ENCODE measurements at places on chromosomes 11 and 22.
A peak's percentile ranks its signal among the peaks of the same experiment; 100 is the strongest.

DNA sequence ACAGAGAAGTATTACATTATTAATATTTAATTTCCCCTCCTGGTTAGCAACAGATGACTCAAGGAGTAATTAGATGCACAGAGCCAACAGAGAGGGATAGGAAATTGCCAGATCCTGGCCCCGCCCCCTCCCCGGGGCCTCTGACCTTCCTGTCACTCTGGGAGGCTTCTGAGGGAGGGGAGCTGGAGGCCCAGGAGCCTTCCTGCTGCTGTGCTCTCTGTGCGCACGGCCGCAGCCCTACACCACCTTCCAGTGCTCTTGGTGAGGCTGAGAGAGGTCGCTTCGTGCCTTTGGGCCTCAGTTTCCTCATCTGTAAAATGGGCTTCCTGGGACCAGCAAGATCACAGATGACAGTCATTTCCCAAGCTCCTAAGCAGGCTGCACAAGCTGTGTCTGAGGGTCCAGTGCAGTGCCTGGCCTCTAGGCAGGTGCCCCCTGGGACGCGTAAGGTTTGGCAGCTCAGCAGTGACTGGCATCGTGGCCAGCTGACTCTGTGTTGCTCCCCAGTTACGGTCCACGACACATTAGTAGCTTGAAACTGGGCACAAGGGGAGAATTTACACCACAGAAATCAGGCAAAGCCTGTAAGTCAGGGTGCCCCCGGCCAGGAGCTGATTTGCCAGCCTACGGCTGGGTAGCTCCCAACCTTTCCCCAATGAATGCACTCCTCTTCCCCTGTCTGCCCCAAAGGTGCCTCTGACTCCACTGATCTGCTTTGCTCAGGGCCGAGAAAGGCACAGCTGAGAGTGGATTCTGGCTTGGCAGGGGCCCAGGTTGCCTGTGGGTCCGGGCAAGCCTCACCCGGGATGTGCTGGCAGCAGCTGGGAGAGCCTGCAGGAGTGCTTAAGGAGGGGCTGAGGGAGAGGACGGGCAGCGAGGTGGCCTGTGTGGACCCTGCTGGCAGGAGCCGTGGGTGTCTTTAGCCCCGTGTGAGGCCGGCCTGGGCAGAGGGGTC is 2.3 kb downstream of the ADORA2A start:
- peak; percentile 37 for ATAC-seq

DNA sequence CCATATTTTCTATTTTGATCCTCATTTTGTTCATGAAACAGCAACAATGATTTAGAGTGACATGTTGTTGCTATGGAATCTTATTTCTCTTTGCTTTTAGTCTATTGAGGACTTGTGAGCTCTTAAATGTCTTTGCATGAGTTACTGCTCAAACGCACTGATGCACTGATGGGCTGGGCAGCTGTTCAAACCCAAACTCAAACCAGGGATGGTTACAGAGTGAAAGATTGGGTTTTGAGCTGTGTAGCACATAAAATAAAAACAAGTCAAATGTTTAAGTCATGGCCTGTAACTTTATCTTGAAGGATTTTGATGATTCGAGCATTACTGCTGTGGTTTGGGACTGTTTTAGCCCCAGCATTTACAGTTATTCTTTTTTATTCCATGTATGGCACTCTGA is 20.1 kb upstream of the NCAM1 start:
- ATAC-seq = no peak

- peak; percentile 60 for ATAC-seq
Observed at GRCh38 chr22:38412435-38413084, 42.4 kb downstream of the KCNJ4 start.

DNA sequence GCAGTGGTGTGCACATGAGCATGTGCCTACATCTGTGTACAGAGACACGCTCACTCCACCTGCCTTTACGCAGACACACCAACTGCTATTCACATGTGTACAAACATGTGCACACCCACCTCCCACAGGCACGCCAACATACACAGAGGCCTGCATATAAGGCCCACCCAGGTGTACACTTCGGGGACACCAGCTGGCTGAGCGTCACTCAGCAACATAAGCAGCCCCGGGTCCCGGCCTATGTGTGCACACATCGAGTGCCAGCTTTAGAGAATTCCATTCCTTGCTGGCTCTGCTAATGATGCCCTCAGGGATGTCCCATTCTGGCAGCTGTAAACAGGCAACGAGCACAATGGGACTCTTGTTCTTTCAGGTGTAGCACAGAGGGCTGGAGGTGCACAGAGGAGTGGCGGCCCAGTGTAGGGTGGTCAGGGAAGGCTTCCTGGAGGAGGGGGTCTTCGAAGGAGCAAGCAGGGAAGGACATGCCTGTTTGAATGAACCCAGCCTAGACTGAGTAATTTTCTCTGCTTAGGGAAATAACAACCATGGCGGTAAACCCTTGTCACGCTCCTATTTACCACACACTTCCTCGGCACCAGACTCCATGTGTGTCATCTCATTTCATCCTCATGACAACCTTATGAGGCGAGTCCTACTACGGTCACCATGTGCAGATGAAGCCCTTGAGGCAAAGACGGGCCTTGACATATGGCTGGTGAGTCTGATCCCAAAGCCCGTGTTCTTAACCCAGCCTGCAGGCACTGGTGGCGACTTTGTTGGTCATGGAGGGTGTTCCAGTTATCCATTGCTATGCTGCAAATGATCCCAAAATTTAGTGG is 35.1 kb downstream of the RPL3 start:
- ATAC-seq = no peak

DNA sequence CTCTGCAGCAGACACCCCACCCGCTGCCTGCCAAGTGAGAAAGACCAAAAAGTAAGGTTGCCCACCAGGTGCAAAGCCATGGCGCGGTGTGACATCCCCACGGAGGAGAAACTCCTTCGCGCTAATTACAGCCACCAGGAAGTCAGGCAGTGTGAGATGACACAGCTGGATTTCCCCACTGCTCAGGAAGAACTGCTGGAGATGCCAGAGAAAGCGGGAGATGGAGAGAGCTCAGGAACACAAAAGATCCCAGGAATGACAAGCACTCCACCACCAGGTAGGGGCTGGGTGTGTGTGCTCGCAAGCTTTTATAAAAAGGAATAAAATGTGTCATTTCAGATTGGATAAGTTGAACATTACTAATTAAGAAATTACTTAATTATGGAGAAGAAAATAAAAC is 292.7 kb downstream of the OPCML start:
- ATAC-seq = no peak

DNA sequence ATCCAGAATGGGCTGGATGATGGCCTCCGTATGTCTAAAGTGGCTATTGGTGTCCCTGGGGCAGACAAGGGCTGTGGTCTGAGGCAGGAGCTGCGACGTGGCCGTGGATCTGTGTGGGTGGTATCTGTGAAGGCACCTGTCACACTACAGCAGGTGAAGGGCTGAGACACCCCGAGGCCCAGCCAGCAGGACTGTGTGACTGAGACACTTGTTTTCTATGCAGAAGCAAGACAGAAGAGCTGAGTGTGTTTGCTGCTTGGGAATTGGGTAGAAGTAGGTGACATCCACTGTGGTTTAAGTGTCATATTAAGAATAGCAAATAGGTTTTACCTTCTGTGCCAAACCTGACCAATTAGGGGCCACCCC is 35.0 kb downstream of the AMPD3 start:
- peak; percentile 3 for ATAC-seq

DNA sequence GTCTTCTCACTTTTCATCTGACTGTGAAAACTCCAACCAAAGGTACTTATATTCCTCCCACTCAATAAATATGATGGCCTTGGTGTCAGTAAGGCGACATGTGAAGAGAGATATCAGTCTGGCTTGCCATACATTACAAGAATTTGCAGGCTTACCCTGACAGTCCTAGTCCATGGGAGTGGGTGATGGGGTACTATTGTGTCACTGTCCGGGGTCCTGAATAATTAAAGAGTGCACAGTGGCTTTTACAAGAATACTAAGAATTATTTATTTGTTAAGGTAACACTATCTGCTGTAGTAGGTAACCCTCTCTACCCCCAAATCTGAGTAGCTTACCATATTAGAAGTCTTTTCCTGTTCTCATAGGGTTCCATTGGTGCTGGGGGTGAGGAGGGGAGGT is 23.1 kb upstream of the IZUMO1R start:
- ATAC-seq = no peak

- ATAC-seq = no peak
Observed at GRCh38 chr22:45376703-45377102, 36.7 kb downstream of the SMC1B start.

DNA sequence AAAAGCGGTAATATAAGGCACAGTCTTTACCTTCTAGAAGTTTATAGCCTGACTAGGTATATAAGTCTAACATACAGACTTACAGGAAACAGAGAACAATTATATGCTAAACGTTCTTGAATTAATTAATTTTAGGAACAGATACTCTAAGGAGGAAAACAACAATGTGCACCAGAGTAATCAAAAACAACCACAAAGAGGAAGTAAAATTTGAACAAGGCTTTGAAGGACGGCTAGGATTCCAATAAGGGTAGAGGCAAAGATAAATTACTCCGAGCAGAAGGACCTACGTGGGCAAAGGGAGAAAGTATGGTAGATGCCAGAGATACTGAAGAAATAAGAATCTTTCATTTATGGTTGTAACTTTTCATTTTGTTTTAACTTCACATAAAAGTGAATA is 54.4 kb downstream of the ENTHD1 start:
- no peak for ATAC-seq

DNA sequence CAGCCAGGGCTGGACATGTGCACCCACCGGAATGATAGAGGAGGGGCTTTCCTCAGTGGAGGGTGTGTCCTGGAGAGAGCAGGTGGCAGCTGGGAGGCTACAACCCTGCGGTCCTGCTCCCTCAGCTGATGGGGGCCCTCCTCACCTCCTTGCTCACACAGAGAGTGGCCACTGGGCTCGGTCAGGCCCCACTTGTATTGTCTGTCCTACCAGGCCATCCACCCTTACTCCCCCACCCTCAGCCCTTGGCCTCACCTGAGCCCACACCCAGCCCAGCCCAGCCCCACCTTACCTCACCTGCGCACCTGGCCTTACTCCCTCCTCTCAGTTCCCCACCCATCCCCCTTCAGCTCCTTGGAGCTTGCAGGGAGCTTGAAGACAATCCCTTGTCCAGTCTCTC is 3.1 kb downstream of the TRPM5 start:
- ATAC-seq = no peak

DNA sequence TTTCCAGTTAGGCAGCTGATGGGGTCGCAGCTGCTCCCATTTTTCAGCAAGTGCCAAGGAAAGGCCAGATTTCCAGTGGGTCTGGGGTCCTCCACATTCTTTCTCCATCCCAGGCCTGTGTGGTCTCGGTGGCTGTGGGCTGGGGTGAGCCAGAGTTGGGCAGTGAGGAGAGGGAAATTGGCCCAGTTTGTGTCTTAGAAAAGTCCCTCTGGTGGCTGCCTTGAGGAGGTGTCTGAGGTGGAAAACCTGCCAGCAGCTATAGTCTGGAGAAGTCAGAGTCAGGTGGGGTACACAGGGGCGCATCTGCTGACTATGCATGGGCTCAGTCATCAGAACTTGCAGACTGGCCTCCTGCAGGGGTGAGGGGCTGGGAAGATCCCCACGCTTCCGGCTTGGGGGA is 30.5 kb downstream of the MRGPRD start:
- ATAC-seq = peak; percentile 70

- ATAC-seq = no peak
Observed at GRCh38 chr11:27558401-27558800, 51.8 kb upstream of the LIN7C start.

DNA sequence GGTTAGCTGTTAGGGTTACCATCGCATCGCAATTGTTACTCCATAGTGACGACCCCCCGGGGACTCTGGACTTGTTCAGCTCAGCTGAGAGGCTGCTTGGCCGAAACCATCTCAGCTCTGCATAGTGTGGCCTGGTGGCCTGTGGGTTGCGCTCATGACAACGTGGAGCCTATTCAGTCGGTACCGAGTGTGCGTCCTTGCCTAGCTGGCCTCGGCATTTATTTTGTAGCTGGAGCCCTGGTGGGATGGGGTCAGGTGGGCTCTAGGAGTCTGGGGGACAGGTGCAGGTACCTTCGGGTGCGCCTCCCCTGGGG is 13.5 kb downstream of the LRP5 start:
- no peak for ATAC-seq

- ATAC-seq = no peak
Observed at GRCh38 chr11:117606211-117606610, 190.8 kb downstream of the DSCAML1 start.

GRCh38 chr11:67416416-67417335 is 1.2 kb downstream of the CARNS1 start:
- no peak for ATAC-seq

GRCh38 chr22:35835998-35836691 is 118.5 kb downstream of the APOL5 start:
- ATAC-seq = peak; percentile 85

GRCh38 chr22:46038174-46038487 is 61.2 kb upstream of the WNT7B start:
- no peak for ATAC-seq

DNA sequence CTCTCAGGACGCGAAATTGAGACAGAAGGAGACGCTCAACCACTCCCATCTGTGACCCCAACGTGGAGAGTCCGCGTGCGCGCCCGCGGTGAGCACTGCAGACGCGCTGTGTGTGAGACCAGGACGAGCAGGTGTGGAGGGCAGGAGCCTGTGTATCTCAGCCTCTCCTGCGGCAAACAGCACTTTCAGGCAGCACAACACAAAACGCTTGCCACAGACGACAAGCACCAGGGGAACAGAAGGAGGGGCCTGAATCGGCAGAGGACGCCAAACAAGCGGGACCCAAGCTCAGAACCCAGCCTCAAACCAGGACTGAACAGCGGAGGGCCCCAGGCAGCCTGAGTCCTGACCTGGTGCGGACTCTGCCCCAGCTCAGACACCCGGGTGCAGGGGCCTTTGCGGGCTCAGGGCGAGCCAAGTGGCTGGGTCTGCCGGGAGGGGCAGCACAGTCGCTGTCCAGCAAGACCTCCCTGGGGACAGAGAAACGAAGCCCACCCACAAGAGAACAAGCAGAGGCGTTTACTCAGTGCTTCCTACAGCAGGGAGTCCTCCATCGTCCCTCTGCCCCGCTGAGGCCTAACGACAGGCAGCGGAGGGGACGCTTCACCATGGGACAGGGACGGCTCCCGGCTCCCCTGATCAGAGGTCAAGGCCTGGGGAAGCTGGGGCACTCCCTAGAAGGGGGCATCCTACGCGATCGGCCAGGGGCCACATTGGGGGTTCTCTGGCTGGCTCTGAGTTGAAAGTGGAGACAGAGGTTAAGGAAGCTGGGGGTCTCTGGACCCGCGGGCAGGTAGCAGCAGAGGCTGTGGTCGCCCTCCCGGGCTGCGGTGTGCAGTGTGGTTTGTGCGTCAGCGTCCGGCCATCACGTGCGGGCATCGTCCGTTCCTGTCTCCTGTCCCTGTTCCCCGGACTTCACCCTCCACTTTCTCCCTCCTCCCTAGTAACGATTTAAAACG is 560.8 kb downstream of the BRD1 start:
- no peak for ATAC-seq

DNA sequence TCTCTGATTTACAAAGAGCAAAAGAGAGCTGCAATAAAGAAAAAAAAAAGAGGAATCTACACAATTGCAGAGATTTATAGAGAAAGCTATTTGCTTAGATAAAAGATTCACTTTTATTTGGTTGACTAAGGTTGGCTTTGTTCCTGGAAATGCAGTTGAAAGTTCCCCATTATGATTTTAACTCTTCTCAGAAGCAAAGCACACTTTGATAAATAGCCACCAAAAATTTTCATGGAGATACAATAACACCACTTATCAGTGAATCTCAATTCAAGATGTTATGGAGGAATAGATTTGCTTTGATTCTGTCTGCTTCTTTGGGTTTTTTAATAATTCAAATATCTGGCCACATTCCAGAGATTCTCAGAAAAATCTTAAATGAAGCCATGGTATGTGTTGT is 88.5 kb upstream of the ANO3 start:
- ATAC-seq = peak; percentile 47

- no peak for ATAC-seq
Observed at GRCh38 chr11:62842171-62842741, 2.9 kb upstream of the WDR74 start.

All from SK-N-SH treated with all-trans-retinoic acid at 6 μM for 48 hours (cell line).